ENCODE measurements at places on chromosomes 7 and 10. TPM values are rescaled to one million over a fixed set of nuclear protein-coding genes. Genes with fewer than 3 reads are reported as not detected.
A peak's percentile ranks its signal among the peaks of the same experiment; 100 is the strongest.

DNA sequence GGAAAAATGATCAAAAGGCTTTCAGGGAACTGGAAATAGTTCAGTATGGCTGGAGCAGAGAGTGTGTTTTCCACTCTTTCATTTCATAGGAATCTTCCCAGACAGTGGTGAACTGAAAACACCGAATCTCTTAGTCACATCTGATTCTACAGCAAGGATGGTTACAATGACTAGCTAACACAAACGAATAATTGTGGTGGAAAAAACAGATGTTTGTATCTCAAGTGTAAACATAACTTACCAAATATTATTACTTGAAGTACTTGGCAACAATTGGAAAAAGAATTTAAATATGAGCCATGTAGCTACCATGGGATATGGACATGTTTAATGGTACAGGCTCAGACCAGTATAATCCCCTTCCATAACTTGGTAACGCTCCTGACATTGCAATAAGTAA, 21.1 kb upstream of the BPGM start:
- DNase-seq = peak; percentile 51

PMS2 gene
- polyA plus RNA-seq = 10.2 TPM

ACTR1A gene
- 80.0 TPM for polyA plus RNA-seq

DNA sequence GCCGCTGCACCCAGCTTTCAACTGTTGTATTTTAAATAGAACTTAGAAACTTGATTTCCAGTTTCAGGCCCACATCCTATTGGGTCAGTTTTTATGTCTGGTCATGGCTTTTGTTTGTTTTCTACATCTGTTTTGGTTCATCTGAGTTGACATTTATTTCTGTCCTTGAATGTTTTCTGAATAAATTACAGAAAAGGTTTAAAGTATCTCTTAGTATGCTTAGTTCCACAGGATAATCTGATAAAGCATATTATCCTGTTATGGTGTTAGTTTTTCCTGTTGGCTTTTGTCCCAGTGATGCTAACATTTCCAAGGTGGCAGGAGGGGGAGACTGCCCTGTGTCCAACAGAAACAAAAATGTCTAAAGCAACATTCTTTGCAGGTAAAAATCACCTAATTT, 733.2 kb downstream of the INHBA start:
- DNase-seq = peak; percentile 10

- no peak for DNase-seq
Measured at GRCh38 chr7:83055197-83055596, 107.5 kb downstream of the PCLO start.

DNA sequence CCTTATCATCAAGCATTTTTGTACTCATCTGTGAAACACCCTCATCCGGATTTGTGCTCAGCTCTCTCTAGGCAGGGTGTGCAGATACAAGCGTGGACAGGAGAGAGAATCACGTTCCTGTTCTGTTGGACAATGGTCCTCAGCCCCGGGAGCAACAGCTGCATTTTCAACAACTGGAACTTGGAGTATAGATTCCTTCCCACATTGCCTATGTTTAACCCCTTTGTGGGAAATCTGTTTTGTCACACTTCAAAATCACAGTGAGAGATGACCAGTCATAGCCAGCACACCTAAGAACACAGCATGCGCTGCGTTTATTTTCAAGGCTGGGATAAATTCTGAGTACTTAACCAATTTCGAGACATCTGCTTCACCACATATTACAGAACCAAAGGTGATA, 32.5 kb downstream of the MAP3K8 start:
- no peak for DNase-seq

- peak; percentile 16 for DNase-seq
Measured at GRCh38 chr7:35630024-35630972, 64.6 kb downstream of the HERPUD2 start.

SEC61A2 gene
- polyA plus RNA-seq = 13.7 TPM

DNA sequence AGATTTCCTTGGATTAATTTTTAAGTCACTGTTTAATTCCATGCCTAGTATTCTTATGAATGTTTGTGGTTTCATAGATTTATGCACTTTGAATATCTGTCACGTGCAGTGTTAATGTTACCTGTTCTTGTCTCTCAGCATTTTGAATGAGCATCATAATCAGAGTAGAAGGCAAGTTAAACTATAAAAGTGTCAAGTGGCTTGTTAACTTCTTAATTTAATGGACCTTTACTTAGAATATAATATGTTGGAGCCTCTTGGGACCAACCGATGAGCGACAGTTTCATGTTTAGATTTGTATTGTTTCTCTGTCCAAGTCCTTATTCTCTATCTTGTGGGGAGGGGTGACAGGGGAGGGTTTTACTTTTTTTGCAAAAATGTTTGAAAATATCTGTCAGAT, 50.6 kb upstream of the MTURN start:
- DNase-seq = no peak

TMEM213 gene
- polyA plus RNA-seq = 0.17 TPM

- DNase-seq = no peak
Measured at GRCh38 chr10:124524991-124525653, 63.5 kb downstream of the LHPP start.

DNA sequence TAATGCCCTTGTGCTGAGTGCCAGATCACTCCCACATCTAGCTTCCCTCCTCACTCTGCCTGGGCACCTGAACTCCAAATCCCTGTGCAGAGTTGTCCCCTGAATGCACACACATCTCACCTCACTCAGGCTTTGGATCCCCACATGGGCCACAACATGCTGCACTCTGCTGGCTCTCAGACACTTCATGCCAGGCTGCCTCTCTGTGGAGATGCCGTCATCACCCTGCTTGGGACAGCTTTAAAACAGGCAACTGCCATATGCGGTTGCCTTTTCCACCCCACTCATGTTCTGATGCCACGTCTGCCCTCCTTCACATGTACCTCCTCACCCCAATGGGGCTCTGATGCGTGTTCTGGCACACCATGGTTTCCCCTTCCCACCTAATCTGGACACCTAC, 477.0 kb downstream of the GFRA1 start:
- no peak for DNase-seq

DNA sequence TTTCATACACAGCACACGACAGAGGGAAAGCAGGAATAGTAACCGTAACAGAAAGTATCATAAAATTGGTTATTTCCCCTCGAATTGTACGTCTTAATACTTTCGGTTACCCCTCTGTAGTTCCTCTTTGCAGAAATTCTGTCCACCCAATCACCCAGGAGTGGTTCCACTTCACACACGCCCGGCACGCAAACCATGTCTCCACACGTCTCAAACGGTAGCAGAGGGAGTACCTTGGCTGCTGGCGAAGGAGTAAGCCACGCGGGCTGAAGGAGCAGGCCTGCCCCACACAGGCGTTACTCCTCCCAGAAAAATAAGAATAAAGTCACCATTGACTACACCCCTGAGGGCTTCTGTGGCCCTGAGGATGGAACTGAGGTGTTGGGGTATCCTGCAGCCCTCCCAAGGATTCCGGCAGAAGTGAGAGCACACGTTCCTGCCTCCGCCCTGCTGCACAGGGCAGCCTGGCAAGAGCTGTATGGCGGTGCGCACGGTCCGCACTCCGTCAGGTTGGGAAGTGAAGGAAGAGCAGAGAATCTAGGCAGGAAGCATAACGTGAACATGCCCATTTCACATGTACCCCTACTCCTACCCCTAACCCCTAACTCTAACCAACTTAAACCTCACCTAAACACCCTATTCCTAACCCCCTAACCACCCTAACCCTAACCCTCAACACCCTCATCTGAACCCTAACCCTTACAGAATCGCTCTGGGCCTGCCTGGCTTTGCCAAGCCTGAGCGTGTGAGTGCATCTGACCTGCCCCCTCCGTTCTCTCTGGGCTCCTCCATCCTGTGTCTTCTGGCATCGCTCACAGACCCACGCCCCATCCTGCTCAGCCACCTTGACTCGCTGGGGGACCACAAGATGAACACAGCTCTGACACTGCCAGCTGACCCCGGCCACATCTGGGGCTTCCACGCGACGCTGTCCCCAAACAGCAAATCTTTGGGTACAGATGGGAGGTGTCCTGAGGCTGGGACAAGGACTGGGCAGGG, 18.2 kb downstream of the GPR146 start:
- DNase-seq = no peak

TLL2 gene
- 0.53 TPM for polyA plus RNA-seq

FAM20C gene
- polyA plus RNA-seq = 43.0 TPM

DNA sequence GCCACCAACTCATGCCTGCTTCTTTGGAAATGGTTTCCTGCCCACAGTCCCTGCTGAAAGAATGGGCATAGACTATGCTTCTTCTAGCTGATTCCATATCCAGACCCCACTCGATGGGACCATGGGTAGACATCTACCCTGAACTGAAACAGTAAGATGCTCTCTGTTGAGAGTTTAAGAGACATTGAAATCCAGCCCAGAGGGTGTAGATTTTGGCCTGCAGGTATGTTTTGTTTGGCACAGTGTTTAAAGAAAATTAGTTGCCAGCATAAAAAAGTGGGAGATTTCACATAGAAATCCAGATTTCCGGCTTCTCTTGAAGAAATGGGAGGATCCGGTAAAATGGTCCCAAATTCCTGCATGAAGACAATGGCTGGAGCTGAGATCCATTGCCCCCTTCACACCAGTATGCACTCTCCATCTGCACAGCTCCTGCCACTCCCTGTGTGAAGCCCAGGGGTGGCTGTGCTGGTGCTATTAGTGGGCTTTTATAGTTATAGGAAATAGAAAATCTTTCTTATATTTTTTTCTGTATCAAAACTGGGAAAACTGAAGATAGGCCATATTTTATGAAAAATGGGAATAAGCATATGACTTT, 218.1 kb downstream of the PTEN start:
- DNase-seq = no peak

GPR15LG gene
- not detected for polyA plus RNA-seq

GRCh38 chr10:131115321-131115720, 196.2 kb downstream of the TCERG1L start:
- no peak for DNase-seq

GRCh38 chr7:45071528-45071927, 17.2 kb downstream of the NACAD start:
- DNase-seq = no peak

MRLN gene
- polyA plus RNA-seq = 154 TPM

DNA sequence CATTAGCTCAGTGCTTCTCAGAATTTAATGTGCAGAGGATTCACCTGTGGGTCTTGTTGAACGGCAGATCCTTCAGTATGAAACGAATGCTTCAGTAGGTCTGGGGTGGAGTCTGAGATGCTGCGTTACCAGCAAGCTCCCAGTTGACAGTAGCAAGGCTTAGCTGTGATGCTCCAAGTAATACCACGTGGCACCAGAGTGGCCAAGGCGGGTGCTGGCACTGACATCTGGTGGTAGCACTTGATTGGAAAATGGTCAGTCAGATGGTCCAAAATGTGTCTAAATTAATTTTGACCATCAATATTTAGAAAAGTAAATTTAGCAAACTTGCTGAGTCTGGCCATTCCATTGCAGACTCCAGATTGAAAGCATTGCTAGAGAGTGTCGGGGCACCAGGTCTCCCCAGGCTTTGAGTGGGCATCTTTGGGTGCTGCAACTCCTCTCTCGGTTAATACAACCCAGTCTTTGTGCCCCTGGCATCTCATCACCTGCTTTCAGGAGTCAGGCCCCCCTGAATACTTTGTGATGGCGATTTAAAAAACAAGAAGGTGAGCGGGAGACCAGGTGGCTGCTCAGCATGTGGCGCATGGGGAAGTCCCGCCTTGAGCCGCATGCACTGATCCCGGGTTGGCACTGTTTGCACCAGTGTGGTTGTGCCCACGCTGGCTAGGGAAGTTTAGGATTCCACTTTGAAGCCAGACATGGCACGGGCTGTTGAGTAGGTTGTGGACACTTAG, 130.1 kb downstream of the NT5C2 start:
- DNase-seq = no peak

SMKR1 gene
- polyA plus RNA-seq = 0.46 TPM

DNA sequence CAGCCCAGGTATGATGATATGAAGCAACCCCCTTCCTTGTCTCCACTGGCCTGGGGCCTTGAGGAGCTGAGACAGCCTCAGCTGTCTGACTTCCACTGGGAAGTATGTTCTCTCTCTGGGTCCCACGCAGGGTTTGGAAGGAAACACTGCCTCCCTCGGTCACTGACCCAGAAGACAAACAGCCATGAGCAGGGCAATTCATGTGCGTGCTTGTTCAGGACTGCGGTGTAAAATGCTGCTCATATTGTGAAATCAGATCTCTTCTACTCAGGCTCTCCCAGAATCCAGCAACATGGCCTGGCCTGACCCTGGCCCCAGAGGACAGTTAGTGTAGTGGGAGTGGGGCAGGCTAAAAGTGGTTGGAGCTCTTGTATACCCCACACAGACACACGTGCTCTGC, 2.8 kb downstream of the CLCN1 start:
- DNase-seq = peak; percentile 30

ZNF117 gene
- 7.5 TPM for polyA plus RNA-seq

ITIH2 gene
- not detected for polyA plus RNA-seq

STOX1 gene
- 2.9 TPM for polyA plus RNA-seq

Measured in muscle of leg (tissue), 16 donors.